D341Med (cell line): ENCODE measurements at places on chromosomes 12 and 14.
A peak's percentile ranks its signal among the peaks of the same experiment; 100 is the strongest.

- no peak for DNase-seq
These were observed 27.7 kb downstream of the KRT18 start for GRCh38 chr12:52976574-52977071.

GRCh38 chr12:93879476-93880421 lies 202.6 kb downstream of the CRADD start:
- no peak for DNase-seq

DNA sequence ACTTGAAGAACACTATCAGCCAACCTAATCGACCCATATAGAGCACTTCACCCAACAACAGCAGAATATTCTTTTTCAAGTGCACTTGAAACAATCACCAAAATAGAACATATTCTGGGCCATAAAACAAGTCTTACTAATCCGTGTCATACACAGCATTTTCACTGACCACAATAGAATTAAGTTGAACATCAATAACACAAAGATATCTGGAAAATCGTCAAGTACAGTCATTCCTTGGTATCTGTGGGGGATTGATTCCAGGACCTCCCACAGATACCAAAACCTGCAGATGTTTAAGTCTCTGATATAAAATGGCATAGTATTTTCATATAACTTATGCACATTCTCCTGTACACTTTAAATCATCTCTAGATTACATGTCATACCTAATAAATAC lies 295.7 kb downstream of the BCL11B start:
- DNase-seq, result no peak

DNA sequence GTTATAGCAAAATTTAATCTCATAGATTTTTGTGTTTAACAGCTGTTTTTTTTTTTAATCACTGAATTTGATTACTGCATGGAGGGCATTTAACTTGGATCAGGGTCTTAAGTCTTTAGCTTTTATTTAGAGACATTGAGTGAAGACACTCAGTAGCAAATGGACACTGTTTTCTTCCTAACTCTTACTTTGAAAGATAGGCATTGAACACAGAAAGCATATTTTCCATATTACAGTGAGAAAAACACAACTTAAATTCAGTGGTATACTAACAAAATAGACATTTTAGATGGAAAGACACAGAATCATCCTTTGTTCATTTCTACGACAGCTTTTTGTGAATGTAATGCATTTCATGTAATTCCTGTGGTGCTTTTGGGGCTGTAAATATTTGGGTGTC lies 571.8 kb downstream of the PRKD1 start:
- no peak for DNase-seq

GRCh38 chr12:14261096-14261495 lies 104.4 kb upstream of the ATF7IP start:
- DNase-seq, result no peak

DNA sequence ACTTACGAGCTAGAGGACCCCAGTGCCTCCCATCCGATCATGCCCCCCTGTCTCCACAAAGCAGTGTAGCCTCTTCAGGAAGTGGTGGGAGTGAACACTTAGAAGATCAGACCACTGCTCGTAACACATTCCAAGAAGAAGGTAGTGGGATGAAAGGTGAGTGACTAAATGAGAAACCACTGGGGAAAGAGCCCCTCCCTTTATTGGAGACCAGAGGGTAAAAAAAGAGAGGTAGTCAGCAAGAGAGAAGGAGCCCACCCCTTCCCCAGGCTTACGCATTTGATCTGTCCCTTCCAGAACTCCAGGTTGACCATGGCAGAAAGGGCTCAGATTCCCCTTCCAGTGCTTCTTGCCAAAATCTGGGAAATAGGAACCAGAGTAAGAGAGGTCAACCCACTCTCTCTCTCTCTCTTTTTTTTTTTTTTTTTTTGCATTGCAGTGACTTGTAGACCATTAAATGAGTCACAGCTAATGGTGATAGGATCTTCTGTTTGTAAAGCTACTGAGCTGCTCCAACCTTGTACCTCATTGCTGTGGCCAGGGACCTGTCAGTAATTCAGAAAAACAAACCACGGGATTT lies 165.4 kb downstream of the GCH1 start:
- no peak for DNase-seq

GRCh38 chr14:98564541-98564940 lies 707.5 kb downstream of the BCL11B start:
- DNase-seq, result no peak

DNA sequence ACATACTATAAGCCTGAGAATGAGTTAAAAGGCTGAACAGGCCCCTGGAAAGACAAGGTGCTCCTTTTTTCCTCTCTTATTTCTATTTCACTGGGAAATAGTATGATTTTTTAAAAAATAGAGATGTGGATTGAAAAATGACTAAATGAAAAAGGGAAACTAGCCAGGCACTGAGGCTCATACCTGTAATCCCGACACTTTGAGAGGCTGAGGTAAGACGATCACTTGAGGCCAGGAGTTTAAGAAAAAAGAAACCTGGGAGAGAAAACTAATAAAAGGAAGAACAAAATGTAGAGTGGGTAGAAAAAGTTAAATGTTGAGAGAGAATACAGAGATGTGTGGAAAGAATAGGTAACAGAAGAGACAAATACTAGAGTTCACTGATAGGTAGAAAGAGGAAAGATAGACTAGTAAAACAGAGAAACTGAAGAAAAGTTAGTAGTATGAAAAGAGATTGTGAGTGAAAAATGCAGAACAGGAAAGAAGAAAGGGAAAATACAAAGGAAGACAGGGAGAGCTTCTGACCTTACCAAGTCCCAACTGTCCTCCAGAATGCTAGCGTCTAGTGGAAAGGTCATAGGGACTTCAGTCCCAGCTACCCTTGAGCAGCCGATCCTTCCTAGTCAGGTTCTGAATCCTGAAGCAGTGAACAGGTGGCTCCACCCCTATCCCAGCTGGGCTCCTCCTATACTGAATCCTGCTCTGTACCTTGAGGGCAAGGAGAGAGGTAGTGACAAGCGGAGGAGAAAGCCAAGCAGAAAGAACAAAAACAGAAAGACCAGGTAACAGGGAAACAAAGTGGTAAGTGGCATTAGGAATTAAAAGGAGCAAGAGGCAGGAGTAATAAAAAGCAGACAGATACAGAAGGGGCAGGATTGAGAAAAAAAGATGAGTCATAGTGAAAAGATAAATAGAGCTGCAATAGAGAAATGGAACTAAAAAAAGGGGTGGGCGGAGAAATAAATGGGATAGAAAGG lies 7.3 kb downstream of the TMEM116 start:
- DNase-seq, result no peak

DNA sequence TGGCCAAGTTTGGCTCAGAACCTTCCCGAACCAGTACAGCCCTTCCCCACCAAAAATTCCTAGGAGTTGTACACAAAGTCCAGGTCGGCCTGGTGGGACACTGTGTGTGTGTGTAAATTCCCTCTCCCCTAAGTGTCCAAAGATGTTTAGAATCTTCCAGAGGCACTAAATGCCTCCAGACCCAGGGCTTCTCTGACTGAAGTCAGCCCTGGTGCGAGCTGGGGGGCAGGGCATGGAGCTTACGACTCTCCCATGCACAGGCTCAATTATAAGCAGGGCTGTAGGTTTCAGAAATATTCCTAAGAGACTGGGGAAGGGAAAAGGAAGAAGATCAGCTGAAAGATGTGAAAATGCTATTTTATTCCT lies 106.9 kb upstream of the ATF7IP start:
- peak; percentile 37 for DNase-seq

GRCh38 chr12:29283969-29284700 lies 96.8 kb downstream of the ERGIC2 start:
- DNase-seq, result no peak

GRCh38 chr14:99517643-99518381 lies 36.6 kb downstream of the CCNK start:
- no peak for DNase-seq

- DNase-seq, result no peak
These were observed 139.7 kb downstream of the CNTN1 start for GRCh38 chr12:40831916-40832315.

DNA sequence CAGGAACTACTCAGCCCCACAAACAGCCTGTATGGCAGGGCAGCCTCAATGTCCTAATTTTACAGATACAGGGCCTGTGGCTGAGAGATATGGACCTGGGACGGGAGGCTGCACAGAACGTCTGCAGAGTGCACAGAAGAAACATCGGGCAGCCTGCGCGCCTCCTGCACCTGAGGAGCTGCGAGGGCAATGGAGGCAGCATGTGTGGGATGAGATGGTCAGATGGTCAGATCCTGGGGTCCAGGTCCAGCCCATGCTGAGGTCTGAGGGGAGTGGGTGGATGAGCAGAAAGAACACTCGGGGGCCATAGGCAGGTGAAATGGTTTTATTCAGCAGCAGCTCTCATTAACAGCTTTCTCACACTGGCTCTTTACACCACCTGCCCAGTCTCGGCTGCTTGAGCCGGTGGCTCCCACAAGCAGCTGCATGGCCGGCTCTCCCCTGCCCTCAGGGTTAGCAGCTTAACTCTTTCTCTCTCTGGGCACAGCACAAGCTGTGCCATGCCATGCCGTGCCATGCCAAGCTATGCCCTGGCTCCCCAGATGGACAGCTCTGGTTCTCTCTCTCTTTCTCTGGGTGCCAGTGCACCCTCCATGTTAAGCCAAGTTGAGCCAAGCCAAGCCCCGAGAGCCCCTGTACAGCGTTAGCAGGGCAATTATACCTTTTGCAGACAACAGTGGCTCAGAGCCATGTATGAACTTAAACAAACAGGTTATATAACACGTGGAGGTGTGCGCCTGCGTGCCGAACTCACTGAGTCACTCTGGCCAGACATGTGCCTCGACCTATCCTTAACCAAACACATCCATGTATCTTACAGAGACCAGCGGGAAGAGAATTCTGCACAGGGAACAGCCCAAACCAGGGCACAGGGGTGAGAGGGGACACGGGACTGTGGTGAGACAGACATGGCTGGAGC lies 47.6 kb downstream of the RIMBP2 start:
- DNase-seq, result no peak

GRCh38 chr14:100856056-100856950 lies 30.4 kb downstream of the MEG3 start:
- no peak for DNase-seq

- DNase-seq, result no peak
These were observed 174.6 kb downstream of the ESRRB start for GRCh38 chr14:76550534-76550933.

DNA sequence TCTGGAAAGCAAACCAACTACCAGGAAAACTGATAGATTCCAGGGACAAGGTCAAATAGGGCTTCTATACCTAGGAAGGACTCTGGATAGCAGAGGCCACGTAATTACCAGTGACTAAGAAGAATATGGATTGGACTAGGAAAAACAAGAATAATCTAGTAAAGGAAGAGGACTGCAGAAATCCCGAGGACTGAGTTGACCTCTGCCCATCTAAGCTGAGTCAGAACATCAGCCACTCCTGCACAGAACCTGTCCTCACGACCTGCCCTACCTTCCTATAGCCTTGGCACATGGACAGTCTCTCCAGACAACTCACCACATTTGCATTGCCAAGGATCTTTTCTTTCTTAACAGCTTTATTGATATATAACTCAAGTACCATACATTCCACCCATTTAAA lies 2.3 kb downstream of the OR6J1 start:
- no peak for DNase-seq

GRCh38 chr12:47734725-47735480 lies 9.6 kb upstream of the ENDOU start:
- no peak for DNase-seq

GRCh38 chr14:97180304-97181200 lies 383.4 kb downstream of the VRK1 start:
- DNase-seq, result no peak

- no peak for DNase-seq
These were observed 53.4 kb downstream of the SPTB start for GRCh38 chr14:64826333-64826732.
